ENCODE measurements at places on chromosomes 6 and 20.

DNA sequence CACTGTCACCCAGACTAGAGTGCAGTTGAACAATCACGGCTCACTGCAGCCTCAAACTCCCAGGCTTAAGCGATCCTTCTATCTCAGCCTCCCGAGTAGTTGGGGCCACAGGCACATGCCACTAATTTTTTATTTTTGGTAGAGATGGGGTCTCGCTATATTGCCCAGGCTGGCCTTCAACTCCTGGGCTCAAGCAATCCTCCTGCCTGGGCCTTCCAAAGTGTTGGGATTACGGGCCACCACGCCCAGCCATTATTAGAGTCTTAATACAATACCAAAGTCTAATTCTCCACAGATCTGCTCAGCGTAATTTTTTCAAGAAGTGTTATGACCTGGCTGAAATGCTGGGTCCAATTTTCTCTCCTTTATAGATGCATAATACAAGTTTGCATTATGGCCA is 3.0 kb downstream of the GCLC start:
- DNase-seq, result no peak

DNA sequence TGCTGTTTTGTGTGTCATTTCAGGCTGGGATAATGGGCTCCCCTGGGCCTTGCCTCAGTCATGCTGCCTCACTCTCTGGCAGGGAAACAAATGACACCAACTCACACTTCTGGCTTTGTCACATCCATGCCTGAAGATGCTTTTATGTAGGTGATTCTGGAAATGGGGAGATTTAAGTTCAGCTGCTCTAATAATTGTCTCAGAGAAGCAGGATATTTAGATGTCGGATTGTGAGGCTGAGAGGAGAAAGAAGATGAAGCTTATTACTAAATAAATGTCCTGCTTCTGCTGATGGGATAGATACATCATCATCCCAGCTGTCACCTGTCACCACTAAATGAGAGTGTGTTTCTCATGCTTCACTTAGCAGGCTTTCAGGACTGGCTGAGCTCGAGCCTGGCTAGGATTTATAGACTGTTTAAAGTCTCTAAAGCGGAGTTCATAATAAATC is 480.2 kb upstream of the SPTLC3 start:
- DNase-seq, result no peak

DNA sequence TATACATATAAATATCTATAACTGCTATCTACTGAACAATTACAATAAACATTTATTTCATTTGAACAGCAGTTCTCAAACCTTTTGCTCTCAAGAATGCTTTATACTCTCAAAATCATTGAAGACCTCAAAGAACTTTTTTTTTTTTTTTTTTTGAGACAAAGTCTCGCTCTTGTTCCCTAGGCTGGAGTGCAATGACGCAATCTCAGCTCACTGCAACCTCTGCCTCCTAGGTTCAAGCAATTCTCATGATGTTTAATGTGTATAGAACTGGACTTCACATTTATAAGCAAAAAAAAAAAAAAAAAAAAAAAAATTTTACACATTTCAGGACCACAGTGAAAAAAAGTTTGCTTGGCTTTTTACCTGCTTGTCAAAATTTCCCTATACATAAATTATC is 11.7 kb downstream of the UBE2V1 start:
- DNase-seq, result no peak

DNA sequence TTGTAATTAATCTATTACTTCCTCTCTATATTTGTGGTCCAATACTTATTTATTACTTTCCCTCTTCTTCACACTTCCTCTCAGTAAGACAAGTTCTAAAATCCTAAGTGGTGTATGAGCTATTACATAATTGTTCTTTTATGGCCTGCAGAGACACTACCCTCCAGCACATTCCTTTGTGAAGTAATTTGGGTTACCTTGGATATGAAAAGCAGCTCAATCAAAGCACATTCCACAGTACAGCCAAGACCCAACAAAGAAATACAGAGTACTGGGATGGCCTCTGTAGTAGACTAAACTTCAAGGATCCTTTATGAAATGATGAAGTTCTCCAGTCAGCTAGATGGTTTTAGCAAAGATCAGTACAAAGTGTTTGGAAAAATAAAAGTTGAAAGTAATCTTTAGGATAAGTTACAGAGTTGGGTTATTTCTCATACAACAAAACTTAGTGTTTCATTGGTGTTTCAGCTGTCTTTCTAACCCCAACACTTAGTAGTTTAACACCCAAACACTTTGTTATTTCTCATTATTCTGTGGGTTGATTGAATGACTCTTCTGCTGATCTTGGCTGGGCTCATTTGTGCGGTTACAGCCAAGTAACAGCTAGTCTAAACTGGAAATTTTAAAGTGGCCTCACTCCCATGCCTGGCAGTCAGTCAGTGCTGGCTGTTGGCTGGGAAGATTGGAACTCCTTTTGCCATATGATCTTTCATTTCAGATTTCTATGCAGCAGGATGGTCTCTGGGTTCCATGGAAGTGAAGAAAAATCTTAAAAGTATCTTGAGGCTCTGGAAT is 161.5 kb upstream of the POU3F2 start:
- DNase-seq, result no peak

DNA sequence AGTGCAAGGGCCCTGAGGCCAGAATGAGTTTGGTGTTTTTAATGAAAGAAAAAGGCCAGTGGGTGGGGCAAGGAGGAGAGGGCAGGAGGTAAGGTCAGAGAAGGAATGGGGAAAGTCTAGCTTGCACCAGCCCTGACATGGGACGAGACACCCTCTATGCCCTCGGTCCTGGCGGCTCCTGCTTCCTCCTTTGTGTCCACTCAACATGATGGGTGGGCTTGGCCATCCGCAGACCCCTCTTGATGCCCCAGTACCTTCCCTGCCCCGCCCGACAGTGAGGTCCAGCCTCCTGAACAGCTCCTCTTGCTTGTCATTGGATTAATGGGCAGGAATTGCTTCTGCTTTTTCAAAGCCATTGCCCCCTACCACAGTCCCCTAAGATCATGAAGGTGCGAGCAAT is 33.6 kb upstream of the ANGPT4 start:
- no peak for DNase-seq

DNA sequence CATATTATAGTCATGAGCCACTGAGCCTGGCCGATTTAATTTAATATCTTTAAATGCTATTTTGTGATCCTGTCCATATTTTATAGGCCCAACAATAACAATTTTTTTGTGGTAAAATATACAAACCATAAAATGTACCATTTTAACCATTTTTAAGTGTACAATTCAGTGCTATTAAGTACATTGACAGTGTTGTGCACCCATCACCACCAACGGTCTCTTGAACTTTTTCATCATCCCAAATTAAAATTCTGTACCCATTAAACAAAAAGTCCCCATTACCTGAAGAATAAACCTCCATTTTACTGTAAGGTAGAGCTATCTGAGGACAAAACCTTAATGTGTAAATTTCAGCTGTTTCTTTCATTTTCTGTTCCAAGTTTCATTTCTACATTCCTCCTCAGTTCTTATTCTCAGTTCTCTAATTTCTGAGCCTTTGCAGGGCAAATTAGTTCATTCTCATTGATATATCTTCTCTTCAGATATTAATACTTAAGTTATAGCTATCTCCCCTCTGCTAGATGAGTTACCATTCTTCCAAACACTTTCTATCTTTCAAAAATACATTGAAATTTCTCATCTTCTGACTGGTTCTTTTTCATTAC is 10.3 kb downstream of the MTO1 start:
- no peak for DNase-seq

GRCh38 chr20:36154700-36155628 is at the start of gene EPB41L1:
TSS of gene EPB41L1 (plus strand) at chr20:36154740. CDS start at chr20:36173778, 19,038 bp downstream.
- no peak for DNase-seq

- DNase-seq, result no peak
These were observed 104.0 kb upstream of the CARMIL1 start for GRCh38 chr6:25175196-25175595.

DNA sequence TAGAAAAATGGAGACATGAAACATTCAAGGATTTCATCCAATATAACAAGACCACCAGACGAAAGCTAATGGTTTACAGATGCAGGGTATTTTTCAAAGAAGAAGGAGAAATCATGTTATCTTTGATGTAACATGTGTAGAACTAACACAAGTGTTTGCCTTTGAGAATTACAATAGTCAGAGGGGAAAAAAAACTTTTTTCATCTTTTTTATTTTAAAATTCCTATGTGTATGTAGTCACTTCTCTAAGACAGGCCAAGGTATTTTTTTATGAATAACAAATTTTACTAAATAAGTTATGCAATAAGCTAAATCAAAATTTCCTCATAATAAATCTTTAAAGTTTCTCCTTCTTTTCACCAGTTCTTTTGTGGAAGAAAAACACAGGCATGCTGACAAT is 161.4 kb downstream of the PDE7B start:
- no peak for DNase-seq

Measured in activated CD8-positive, alpha-beta memory T cell treated with anti-CD3 and anti-CD28 coated beads for 48 hours (primary cell).